ENCODE measurements at places on chromosomes 4 and X.

GRCh38 chr4:21790438-21791029, 158.0 kb downstream of the KCNIP4 start:
- no peak for DNase-seq

- DNase-seq: no peak
These were observed 3.8 kb downstream of the G6PD start for GRCh38 chrX:154542723-154543424.

GRCh38 chr4:114879916-114880669, 233.3 kb downstream of the NDST4 start:
- no peak for DNase-seq

DNA sequence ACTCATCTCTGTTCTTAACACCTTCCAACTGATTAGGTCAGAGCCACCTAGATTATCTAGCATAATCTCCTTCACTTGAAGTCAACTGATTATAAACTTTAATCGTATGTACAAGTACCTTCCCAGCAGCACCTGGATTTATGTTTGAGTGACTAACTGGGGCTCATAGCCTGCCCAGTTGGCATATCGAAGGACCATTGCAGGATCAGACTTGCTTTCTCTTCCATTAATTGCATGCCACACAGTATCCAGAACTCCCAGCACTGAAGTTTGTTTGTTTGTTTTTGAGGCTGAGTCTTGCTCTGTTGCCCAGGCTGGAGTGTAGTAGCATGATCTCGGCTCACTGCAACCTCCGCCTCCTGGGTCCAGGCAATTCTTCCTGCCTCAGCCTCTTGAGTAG, 27.9 kb downstream of the GRK4 start:
- no peak for DNase-seq

GRCh38 chrX:70504772-70505450, 60.3 kb downstream of the DLG3 start:
- peak; percentile 3 for DNase-seq

- DNase-seq: no peak
These were observed 107.0 kb downstream of the SLC4A4 start for GRCh38 chr4:71445811-71446210.

DNA sequence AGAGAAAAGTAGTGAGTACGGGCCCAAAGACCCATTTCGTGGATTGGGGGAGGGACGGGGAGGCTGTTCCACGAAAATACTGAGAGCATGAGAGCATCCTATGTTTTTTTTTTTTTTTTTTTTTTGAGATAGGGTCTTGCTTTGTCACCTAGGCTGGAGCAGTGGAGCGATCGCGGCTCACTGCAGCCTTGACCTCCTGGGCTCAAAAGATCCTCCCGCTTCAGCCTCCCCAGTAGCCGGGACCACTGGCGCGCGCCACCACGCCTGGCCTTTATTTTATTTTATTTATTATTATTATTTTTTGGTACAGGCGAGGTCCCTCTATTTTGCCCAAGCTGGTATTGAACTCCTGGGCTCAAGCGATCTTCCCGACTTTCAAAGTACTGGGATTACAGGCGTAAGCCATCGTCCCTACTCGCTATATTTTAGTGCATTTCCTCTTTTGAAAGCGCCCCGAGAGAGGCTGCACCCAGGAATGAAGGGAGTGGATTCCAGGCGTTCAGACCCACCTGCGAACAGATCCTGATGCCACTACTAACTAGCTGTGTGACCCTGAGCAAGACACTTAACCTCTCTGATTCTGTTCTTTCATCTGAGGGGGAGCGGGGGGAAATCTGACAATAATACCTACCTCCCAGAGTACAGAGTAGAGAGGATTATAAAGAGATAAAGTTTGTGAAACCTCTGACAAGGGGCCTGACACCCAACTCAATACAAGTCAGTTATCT, 5.4 kb upstream of the MSX1 start:
- no peak for DNase-seq

DNA sequence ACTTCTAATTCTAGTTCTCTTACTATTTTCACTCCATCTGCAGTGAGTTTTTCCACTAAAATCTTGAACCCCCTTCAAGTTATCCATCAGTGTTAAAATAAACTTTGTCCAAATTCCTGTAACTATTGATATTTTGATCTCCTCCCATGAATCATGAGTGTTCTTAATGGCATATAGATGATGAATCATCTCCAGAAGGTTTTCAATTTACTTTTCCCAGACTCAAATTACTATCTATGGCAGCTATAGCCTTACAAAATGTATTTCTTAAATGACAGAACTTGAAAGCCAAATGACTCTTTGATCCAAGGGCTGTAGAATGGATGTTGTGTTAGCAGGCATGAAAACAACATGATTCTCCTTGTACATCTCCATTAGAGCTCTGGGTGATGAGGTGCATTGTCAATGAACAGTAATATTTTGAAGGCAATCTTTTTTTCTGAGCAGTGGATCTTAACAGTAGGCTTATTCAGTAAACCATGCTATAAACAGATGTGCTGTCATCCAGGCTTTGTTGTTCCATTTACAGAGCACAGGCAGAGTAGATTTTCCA, 16.1 kb upstream of the IQCM start:
- DNase-seq: no peak

- DNase-seq: no peak
These were observed 92.4 kb downstream of the SLITRK2 start for GRCh38 chrX:145910017-145910416.

- no peak for DNase-seq
These were observed 7.2 kb downstream of the RAB28 start for GRCh38 chr4:13476915-13477314.

DNA sequence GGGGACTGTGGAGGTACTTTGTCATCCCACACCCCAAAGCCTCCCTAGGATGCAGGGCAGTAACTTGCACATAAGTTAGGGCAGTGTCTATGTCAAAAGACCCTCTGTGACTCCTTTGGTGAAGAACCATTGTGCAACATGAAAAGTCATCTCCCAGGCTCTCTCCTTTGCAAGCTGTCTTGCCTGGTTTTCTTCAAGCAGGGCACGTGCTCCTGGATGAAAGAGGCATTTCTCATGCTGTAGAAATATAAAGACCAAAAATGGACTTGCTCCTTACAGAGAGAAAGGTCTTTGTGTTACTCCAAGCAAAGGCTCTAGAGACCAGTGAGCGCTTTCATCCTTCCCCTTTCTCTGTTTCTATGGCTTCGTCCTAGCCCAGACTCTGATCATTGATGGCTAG, 44.9 kb downstream of the PLAC1 start:
- no peak for DNase-seq

DNA sequence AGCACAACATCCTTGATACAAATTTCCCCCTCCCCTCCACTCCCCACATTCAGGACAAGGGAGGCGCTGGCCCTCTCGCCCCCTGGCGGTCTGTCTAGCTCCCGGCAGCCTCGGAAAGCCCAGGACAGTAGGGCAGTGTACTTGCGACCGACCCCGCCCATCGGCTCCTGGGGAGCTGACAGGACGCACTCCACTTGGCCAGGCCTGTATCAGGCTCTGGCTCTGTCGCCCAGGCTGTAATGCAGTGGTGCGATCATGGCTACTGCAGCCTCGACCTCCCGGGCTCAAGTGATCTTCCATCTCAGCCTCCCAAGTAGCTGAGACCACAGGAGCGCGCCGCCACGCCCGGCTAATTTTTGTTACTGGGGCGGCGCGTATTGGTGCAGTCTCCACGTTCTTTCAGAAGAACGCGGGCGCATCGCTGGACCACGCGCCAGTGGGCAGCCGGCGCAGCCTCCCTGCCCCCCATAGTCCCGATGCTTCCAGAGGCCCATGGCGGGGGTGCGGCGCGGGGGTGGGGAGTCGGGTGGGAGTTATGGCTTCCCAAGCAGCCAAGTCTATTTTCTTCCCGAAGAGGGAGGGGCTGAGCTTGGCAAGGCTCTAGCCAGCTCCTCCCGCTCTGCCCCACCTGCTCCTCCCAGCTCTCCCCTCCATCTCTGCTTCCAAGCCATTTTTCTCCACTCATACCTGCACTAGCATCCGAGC, 7.8 kb upstream of the AKAP14 start:
- DNase-seq: peak; percentile 45

DNA sequence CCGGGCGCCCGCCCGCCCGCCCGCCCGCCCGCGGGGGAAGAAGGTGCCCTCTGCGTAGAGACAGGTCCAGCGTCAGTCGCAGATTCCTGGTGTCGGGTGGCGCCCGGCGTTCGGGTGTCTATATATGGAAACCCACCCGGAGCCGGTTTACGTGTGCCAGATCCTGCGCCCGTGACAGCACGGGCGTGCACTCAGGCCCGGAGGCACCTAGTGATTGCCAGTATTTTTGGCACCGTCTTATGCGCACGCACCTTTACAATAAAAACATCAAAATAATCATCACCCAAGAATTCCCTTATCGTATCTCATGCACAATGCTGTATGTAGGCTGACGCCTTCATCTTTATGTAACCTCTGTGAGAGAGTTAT, 519 bp downstream of the SLC25A4 start:
- no peak for DNase-seq

DNA sequence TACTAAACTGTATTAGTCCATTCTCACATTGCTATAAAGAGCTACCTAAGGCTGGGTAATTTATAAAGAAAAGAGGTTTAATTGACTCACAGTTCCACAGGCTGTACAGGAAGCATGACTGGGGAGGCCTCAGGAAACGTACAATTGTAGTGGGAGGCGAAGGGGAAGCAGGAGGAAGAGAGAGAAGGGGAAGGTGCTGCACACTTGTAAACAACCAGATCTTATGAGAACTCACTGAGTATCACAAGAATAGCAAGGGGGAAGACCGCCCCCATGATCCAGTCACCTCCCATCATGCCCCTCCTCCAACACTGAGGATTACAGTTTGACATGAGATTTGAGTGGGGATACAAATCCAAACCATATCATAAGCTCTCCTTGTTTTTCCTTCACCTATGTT, 40.9 kb downstream of the RPA4 start:
- DNase-seq: no peak

DNA sequence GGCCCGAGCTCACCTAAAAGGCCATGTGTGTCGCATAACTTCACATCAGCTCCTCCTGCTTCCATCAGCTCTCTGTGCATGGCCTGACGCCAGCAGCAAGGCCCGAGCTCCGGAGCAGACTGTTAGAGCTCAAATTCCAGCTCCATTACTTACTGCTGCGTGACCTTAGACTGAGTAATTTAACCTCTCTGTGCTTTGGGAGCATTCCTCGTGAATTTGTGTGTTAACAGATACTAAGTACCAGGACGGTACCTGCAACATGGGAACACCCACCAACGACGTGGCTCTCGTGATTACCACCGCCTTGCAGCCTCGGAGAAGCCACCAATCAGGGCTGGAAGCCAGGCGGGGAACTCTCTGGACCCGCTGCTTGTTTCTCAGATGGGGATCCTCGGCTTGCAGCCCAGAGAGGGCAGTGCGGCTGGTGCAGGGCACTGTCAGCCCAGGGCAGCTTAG, 12.9 kb downstream of the LETM1 start:
- DNase-seq: no peak

GRCh38 chr4:118225511-118225910, 127.3 kb downstream of the PRSS12 start:
- DNase-seq: no peak

GRCh38 chr4:124025000-124025399, 628.4 kb downstream of the SPRY1 start:
- no peak for DNase-seq

DNA sequence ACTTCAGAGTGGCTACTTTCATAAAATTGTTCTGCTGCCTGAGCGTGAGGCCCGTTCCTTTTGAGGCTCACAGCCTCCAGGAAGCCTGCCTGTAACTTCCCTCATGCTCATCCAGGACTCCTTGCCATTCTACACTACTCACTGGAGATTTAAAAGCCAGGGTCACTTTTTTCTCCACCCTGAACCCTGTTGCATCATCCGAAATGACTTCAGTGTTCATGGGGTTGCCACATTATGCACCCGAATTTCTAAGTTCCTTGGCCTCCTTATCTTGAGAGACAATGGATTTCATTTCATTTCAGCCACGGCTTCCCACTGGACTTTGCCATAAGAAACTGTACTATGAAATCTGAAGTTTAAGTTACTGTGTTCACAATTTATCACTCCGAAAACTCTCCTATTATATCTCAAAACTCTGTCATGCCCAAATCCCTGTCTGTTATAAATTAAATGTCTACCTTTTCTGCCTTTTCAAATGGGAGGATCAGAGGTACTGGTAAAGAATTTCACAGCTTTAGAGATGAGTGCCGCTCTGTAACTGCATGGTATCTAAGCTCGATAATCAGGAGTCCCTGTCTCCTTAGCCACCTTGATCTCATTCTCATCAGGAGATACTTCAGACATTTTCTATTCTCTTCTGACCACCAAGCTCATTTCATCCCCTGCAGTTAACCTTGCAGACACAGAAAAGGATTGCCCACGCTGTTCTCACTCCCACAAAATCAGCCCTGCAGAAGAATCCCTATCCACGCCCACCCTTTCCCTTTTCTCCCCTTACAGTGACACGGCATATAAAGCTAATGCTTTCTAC, 59.9 kb downstream of the TRIML1 start:
- DNase-seq: no peak

- no peak for DNase-seq
These were observed 32.7 kb upstream of the MBTPS2 start for GRCh38 chrX:21806691-21807090.

DNA sequence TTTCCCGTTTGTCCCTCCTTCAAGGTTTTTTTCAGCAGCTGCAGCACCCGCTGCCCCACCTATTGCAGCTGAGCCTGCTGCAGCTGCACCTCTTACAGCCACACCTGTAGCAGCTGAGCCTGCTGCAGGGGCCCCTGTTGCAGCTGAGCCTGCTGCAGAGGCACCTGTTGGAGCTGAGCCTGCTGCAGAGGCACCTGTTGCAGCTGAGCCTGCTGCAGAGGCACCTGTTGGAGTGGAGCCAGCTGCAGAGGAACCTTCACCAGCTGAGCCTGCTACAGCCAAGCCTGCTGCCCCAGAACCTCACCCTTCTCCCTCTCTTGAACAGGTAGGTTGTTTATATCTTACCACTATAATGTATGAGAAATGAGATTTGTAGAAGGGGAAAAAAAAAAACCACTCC, 4.5 kb downstream of the PRR27 start:
- DNase-seq: no peak

DNA sequence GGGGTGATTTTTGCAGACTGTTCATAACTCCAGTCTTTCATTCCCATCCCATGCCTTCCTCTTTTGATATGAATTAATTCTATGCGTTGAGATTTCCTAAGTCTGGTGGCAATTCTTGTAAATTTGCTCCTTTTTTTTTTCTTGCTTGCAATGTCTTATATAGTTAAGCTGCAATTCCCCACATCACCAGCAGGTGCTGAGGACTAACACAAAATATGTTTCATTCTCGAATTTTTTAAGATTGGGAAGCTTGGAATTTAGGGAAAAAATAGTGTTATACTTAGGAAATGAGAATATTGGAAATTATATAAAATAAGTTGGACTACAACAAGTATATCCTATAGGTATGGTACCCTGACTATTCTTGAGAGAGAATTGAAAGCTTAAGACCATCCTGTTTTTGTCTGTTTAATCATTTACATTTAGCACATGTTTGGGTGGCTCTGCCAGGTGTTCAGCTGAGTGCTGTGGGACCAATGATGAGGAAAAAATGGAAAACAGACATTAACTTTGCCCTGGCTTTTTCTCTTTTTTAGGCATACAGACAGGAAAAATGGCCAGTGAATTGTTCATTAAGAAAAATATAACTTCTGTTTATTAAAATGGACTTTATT, 30.2 kb downstream of the AFF2 start:
- no peak for DNase-seq

Measured in stimulated activated CD4-positive, alpha-beta T cell treated with anti-CD3 and anti-CD28 coated beads, TNF-alpha, amount 100 ng/mL, for 48 hours (primary cell).